HFF-Myc (cell line): ENCODE measurements at places on chromosomes 4 and X.
A peak's percentile ranks its signal among the peaks of the same experiment; 100 is the strongest.

DNA sequence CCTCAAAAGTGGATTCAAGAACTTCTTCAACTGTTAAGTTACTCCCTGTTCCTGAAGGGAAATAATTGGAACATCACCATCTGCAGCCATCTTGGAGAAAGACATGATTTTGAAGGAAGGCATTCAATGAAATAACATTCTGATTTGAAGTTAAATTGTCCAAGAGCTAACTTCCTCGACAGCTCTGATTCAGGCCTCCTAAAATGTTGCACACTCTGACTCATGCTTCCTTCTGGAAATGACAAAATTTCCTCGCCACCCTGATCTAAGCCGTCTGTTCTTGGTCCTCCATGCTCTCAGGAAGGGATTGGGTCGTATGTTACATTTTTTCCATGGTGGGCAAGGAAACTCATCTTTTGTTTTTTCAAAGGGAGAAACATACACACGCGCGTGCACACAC is 496.9 kb upstream of the DIPK2B start:
- DNase-seq = peak; percentile 37

DNA sequence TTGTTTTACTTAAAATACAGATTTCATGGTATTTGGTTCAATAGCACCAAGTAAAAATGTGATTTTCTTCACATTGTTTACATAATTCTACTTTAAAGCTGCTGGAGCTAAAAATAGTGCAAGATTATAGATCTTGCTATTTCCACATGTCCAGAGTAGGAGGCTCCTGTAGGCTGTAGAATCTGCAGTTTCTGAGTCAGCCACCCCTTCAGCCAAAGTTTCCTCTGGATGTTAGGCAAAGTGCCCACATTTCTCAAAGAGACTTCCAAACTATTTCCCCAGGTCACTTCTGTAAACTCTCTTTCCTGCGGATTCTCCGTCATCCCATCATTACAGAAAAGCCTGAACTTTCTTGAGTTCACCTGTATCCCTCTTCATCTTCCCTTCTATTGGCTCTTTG is 342.5 kb upstream of the FSTL5 start:
- DNase-seq = no peak

DNA sequence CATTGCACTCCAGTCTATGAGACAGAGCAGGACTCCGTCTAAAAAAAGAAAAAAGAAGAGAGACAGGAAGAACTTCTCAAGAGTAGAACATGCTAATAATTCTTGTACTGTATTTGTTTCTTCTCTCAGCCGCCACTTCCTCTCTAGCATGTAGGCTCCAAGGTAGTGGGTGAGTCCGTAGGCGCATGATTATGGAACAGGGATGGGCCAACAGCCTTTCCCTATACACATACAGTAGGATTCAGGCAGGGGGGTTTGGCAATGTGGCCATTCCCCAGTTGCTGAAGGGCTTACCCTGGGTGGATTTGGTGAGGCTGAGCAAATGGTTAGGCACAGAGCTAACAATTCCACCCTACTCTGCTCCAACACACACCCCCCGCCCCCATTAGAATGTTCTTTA is 35.0 kb upstream of the APLN start:
- no peak for DNase-seq

- no peak for DNase-seq
Observed at GRCh38 chrX:113512700-113513395, 672.2 kb upstream of the AMOT start.

DNA sequence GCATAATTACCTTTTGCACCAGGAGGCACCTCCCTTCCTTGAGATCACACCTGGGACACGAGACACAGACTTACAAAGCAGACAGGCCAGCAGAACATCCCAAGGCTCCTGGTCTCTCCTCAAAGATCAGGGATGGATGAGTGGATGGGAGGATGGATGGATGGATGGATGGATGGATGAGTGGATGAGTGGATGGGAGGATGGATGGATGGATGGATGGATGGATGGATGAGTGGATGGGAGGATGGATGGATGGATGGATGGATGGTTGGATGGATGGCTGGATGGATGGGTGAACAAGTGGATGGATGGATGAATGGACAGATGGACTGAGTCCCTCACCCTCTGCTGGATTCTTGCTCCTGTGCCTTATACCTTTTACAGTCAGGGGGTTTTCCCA is 364.0 kb downstream of the BCOR start:
- no peak for DNase-seq

DNA sequence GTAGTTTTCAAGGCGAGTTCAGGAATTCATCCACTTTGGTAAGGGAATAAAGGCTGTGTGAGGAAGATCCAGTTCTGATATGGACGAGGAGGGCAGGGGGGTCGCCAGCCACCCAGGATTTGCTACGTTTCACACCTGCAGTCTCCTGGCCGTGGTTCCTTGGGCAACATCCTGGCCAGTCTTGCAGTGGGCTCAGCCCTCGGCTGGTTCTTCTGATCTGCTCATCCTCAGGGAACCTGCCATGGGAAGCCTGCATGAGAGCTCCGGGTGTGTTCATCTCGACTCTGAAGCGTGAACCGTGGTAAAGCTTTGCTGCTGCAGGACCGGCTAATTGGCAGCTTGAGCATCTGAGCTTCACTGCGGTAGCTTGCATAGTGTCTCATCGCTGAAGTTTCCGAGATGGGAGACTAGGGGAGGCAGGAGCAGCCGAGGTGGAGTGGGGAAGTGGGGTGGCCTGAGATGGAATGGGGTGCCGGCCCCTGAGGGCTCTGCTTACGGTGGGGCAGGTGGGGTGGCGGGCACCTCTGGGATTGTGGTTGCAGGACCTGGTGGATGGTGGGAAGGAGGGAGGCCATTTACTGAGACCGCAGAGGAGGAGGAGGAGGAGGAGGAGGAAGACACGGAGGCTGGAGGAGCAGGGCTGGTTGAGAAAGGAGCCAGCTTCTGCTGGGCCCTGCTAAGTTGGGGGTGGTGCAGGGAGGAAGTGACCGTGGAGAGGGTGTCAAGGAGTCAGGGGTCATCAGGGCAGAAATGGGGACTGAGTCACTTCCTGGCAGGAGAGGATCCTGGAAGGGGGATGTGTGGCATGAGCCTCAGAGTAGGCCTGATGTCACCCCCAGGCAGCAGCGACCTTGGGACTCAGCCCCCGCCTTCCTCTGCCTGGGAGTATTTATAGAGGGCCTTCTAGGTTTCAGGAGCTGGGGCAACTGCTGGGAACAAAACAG is 213.1 kb upstream of the PSAPL1 start:
- DNase-seq = peak; percentile 81

DNA sequence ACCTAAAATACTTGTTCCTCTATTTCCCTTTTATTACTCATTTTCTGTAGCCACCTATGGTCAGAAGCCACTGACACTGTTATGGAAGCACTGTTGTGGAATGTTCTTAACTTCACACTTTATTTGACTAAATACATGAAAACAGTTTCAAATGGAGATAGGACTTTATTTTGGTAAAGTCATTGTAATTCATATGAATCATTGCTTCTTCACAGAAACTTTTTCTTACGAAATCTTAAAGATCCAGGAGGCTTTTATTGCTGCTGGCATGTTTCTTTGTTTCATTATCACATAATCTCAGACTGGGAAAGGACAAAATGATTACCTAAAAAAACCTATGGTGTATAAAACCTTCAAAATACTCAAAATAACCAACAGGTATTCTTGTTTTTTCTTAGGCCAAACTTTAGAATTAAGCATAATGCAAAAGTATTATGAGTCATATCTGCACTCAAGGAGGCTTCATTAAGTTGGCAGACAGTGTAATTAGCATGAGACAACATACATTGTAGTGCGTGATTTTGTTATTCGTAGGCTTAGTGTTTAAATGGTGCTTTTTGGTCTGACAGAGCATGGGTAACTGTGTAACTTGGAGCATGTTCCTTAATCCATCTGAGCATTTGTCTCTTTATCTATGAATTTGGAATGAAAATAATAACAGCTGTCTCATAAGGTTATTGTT is 58.0 kb downstream of the SH3BGRL start:
- DNase-seq = no peak

GRCh38 chr4:40858962-40859361 is 109.2 kb downstream of the NSUN7 start:
- DNase-seq = no peak

GRCh38 chr4:19774690-19775256 is 476.9 kb upstream of the SLIT2 start:
- DNase-seq = no peak

GRCh38 chr4:66123190-66123589 is 452.9 kb upstream of the EPHA5 start:
- DNase-seq = no peak

DNA sequence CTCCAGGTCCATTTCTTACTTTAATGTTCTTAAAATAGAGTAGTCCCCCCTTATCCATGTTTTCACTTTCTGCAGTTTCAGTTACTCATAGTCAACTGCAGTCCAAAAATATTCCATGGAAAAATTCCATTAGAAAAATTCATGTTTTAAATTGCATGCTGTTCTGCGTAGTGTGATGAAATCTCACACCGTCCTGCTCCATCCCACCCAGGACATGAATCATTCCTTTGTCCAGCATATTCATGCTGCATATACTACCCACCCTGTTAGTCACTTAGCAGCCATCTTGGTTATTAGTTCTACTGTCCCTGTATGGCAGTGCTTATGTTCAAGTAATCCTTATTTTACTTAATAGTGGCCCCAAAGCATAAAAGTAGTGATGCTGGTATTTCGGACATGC is 5.4 kb upstream of the PDLIM5 start:
- no peak for DNase-seq

GRCh38 chr4:68434836-68435235 is 12.4 kb upstream of the TMPRSS11E start:
- DNase-seq = no peak

DNA sequence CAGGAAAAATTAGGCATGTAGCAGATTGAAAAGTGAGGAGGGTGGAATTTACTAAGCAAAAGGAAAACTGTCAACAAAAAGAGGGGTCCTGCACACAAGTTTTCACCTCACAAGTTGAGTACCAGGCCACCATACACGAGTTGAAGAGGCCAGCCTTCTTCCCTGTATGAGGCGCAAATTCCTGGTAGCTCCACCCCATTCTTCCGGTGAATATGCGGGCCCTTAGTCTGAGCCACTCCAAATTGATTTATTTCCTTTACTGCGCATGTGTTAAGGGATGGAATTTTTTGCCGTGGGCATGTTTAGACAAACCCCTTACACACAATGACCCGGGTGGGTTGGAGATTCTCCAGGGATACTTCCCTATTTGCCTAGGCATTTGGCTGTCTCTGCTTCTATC is 942.1 kb upstream of the GRIA3 start:
- no peak for DNase-seq

GRCh38 chr4:78137532-78137931 is 80.4 kb downstream of the FRAS1 start:
- DNase-seq = no peak

DNA sequence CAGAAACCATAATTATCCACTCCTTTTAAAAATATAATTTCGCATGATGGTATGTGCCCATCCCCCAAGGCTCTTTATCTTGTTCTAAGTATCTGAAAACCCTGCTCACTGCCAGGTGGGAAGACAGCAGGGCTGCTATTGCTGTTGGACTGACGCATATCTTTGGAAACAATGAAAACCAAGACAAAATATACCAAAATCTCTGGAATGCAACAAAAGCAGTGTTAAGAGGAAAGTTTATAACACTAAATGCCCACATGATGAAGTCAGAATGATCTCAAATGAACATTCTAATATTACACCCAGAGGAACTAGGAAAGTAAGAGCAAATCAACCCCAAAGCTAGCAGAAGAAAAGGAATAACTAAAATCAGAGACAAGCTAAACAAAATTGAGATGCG is 162.0 kb downstream of the FAM47B start:
- no peak for DNase-seq

DNA sequence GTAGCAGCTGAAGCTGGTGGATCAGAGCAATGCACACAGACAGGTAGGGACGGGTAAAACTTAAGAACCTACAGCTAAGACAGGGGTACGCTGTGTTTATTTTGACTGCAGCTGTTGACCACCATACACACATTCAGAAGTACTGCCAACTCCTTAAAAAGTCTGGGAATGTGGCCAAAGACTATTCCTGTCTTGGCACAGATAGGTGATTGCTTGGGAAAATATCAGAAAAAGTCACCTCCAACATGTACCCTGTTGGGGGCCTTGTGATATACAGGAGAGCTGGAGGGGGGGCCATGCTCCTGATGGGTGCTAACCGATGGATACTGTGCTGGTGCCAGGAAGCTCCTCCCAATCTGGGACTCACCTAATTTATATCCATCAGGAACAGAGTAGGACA is 121.2 kb downstream of the VCX2 start:
- no peak for DNase-seq

- no peak for DNase-seq
Observed at GRCh38 chr4:184729946-184730345, 4.0 kb downstream of the CENPU start.

DNA sequence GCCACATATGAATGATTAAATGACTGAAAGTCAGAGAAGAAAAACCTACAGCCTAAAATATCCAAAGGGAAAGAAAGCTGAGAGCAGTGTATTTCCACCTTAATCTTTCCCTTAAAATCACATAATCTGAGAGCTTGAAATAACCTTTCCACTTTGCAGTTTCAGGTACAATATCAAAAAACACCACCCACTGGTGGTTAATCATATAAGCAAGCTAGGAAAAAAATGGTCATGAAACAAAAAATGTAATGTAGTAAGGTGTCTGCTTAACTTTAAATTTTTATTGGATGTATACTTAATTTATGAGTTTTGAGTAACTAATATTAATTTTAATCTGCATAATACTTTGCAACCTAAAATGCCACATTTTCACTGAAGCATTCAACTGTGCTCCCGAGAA is 3.2 kb downstream of the PRDM5 start:
- DNase-seq = no peak

- DNase-seq = no peak
Observed at GRCh38 chr4:5888222-5889001, 4.5 kb downstream of the CRMP1 start.

DNA sequence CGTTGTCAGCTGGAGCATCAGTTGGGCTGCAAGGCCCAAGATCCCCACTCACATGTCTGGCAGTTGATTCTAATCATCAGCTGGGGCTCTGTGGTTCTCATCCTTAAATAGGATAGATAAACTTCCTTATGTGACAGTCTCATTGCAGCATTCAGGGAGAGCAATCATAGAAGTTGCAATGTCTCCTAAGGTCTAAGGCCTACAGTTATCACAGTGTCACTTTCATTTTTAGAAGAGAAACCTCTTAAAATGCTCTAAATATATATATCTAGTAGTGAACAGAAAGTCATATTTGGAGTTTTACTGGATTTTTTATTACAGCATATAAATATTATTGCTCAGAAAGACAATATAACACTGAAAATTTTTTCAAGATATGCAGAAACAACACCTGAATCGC is 226.0 kb upstream of the PPP1R2C start:
- DNase-seq = no peak

- DNase-seq = no peak
Observed at GRCh38 chr4:24472161-24472510, 112.2 kb downstream of the DHX15 start.

DNA sequence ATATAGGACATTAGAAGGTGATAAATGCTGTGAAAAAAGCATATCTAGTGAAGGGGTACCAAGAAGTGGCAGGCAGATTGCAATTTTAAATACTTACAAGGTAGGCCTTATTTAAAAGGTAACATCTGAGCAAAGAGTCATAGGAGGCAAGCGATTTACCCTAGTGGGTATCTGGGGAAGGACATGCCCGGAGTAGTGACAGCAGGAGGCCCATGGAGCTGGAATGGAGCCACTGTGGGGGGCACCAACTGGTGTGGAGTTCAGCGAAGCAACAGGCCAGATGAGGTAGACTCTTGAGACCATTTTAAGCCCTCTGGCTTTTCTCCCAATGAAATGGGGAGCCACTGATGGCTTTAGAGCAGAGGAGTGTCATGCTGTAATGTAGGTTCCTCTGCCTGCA is 37.3 kb downstream of the SEC24D start:
- DNase-seq = no peak

- no peak for DNase-seq
Observed at GRCh38 chr4:37567836-37568235, 118.3 kb downstream of the RELL1 start.
